ENCODE measurements at places on chromosomes 13 and 19.

DNA sequence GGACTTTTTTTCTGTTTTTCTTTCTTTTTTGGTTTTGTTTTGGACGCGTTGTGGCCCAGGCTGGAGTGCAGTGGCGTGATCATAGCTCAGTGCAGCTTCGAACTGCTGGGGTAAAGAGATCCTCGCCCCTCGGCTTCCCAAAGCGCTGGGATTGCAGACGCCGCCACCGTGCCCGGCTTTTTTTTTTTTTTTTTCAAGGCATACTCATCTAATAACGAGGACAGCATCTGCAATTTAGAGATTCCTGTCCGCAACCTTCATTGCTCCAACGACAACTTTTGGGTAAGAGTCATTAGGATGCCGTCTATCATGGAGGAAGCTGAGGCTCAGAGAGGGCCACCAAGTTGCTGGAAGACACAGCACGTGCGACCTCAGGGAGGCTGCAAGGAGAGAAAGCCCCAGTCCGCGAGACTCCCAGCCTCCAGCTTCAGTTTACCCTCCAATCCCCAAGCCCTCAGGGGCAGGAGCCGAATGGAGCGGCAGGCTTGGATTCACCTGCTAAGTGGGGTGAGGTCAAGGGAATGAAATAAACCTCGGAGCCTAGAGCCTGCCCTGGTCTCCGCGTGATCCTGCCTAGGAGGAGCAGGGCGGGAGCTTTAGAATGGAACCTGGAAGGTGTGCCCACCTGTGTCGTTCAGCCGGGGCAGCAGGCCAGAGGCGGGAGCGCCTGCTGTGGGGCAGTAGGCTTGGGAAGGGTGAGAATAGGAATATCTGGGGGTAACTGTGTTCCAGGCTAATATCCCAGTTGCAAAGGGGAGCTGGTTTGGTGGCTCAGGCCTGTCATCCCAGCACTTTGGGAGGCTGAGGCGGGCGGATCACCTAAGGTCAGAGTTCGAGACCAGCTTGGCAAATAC lies 676 bp upstream of the POLRMT start:
- DNase-seq, result no peak

- DNase-seq, result no peak
These were observed 793.4 kb downstream of the LIG4 start for GRCh38 chr13:107421951-107422350.

DNA sequence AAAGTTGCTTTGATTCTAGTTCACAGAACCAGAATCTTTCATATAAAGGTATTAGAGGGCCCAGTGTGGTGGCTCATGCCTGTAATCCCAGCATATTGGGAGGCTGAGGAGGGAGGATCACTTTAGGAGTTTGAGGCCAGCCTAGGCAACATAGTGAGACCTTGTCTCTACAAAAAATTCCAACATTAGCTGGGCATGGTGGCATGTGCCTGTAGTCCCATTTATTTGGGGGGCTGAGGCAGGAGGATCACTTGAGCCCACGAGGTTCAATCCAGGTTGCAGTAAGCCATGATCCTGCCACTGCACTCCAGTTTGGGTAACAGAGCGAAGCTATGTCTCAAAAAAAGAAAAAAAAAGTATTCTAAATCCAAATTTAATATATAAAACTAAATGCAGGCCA lies 9.1 kb downstream of the LDLR start:
- no peak for DNase-seq

DNA sequence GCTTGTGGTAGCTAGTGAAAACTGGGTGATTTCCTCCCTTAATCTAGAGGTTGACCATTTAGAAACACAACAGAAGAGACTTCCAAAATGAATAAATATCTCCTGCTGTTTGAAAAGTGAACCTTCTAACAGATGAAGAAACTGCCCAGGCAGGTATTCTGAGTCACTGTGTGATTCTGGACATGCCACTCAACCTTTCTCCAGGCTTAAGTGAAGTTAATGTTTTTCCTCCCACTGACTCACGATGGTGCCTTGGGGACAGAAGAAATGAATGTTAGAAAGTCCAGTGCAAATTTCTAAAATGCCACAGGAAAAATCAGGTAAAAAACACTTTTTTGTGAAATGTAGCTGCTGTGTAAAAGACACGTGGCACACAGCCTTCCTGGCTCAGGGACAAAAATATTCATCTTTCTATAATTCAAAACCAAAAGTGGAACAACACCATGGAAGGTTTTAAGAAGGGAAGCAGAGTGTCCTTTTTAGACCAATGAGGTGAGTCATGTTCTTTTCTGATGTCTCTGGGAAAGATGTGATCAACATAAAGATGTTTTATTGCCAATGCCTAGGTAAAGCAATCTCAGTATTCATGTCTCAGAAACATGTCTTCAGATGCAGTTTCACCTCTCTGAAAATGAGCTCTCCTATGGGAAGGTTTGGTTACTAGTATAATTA lies 9.1 kb downstream of the UBE2L5 start:
- DNase-seq, result no peak

DNA sequence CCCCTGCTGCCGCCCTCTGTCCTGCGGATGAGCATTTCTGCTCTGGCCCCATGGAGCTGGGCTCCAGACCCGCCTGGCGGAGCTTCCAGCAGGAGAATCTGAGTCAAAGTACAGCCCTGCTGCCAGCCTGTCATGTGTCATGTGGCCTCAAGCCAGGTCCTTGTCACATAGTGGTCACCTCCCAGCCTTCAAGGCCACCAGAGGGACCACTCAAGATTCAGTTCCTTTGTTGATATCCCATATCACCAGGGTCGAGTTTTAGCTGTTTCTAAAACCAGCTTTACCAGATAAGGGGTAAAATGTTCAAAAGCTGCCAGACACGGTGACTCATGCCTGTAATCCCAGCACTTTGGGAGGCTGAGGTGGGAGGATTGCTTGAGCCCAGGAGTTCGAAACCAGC lies 13.4 kb downstream of the THOP1 start:
- no peak for DNase-seq

- DNase-seq, result no peak
These were observed 457.7 kb upstream of the SPRY2 start for GRCh38 chr13:80798576-80799133.

GRCh38 chr19:10285393-10285792 lies 1.4 kb upstream of the ICAM4 start:
- DNase-seq, result no peak

- DNase-seq, result no peak
These were observed 23.4 kb upstream of the SLC7A10 start for GRCh38 chr19:33248954-33249613.

DNA sequence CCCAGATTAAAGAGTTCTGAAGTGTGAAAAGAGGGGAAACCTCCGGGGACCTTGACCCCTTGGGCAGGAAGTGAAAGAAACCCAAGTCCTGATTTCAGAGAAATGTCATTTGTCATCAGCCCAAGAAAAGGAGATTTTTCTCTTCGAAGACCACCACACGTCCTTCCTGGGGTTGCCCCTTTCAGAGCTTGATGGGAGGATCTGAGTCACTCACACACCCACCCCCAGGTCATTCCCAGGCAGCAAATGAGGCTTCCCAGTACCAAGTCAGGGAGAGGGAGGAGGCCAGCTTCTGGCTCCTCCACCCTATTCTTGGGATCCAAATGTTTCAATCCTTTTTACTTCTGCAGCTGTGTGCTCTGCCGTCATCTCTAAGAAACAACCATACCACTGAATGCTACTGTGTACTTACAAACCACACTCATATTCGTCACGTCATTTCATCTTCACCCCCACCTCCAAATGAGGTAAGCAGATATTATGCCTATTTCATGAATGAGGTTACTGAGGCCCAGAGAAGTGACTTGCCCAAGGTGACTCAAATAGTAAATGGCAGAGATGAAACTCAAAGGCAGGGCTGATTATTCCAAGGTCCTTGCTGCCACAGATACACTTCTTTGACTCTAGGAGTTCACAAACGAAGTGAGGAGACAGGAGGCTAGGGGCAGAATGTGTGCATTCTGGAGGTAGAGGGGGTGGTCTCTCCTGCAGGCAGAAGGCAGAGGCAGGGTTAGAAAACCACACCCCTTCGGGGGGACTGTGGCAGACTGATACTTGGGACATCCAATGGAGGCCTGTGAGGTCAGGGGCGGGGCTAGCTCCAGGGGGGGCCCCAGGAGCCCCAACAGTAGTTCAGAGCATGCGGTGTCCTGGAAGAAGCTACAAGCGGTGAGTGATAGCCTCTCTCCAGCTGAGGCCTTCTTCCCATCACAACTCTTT lies 5.0 kb upstream of the KMT2B start:
- no peak for DNase-seq

DNA sequence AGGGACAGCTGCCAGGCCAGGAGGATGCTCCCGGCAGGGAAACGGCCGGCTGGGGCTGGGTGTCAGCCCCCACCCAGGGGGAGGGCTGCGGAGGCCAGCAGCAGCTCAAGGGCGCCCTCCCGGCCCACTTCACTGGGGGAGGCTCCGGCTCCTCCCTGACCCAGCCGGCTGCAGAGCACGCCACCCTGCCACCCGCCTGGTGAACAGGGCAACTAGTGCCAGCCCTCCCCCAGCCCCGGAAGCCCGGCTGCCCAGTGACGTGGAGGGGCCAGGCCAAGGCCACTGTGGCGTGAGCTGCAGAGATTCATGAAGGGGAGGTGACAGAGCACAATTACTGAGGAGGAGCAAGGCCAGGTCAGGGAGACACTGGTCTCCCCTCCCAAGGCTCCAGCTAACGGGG lies 14.7 kb downstream of the REXO1 start:
- no peak for DNase-seq

- no peak for DNase-seq
These were observed 6.9 kb upstream of the ATF5 start for GRCh38 chr19:49921871-49922795.

- DNase-seq, result no peak
These were observed 75.2 kb downstream of the RXFP2 start for GRCh38 chr13:31814536-31814935.

DNA sequence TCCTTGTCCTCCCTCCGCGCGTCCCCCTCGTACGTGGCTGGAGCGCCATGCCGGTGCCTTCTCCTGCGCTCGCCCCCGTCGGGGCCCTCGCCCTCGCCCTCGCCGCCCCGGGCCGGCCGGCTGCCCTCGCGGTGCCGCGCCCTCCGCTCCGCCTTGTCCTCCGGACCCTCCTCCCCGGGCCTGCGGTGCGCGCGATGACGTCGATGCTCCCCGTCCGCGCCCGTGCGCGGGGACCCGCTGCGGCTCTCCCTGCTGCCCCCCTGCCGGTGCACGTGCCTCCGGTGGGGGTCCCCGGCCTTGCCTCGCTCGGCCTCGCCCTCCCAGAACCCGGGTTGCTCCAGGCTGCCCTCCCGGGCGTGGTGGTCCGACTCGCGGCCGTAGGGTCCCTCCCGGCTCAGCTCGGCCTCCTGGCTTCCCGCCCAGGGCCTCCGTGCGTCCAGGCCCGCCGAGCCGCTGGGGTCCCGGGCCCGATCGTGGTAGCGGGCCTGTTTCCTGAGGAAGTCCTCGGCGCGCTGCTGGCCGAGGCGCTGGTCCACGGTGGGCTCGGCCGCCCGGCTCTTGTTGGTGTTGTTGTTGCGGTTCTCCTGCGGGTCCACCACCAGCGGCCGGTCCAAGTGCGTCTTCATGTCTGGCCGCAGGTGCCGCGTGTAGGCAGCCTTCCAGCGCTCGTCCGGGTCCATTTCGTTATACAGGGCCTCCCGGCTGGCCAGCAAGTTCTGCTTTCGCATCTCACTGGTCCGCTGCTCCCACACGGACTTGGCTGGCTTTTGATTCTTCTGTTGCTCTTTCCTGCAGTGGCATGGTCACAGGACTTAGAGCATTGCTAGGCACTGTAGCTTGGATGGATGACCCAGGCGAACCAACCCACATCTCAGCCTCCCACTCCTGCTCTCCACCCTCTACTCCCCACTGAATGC lies 148.6 kb downstream of the IER2 start:
- DNase-seq, result no peak

GRCh38 chr13:113545455-113545930 lies 39.1 kb upstream of the TFDP1 start:
- no peak for DNase-seq

DNA sequence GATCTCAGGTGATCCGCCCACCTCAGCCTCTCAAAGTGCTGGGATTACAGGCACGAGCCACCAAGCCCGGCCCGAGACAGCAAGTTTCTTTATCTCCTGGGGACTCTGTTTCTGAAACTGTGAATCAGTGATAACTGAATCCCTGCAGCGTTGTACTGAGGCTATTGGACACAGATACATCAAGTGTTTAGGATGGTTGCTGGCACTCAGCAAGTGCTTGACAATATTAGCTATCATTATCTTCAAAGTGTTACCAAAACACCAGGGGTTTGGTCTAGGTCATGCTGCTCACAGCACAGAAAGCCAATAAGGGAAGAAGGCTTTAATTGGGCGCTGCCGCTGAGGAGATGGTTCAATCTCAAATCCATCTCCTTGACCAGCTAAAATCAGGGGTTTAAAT lies 20.5 kb upstream of the PNMA8C start:
- DNase-seq, result no peak

DNA sequence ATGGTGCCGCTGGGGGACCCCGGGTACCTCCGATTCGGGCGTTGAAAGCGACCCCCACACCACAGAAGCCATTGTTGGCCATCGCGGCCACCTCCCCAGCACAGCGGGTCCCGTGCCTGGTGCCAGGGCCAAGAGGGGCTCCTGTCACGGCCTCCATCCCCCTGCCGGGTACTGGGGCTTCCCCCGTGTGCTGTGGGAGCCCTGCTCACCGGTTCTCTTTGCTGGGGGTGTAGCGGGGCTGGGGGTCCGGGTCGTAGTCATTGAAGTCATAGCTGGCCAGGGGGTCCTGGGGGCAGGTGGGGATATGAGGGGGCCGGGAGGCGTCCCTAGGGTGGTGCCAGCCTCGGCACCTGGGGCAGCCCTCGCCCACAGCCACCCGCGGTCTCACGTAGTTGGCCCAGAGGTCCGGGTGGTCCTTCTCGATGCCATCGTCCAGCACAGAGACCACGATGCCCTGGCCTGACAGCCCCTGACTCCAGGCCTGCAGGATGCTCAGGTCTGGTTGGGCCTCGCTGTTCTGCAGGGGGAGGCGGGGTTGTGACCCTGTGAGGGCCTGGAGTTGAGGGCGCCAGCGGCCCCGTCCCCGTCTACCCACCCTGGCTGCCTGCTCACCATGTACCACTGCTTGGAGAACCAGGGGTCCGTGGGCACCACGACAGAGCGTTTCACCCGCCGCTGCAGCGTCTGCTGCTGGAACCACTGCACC lies 2.4 kb downstream of the PCSK4 start:
- DNase-seq, result no peak

GRCh38 chr13:106407338-106407737 lies 128.1 kb downstream of the EFNB2 start:
- DNase-seq, result no peak

DNA sequence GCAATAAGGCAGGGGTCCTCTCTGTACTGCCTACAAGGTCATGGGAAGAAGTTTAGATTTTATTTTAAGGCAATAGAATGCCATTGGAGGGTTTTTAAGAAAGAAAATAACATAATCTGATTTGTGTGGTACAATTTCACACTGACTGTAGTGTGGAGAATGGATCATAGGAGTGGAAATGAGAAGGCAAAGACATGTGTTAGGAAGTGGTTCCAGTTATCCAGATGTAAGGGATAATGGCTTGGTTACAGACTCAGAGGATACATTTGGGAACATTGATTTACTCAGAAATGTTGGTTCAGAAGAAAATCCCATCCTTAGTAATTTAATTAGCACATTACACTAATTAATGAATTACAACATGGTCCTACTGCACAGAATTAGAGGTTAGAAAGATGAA lies 788.2 kb downstream of the SLITRK5 start:
- no peak for DNase-seq
